ENCODE measurements at places on chromosomes 1 and 21.
A peak's percentile ranks its signal among the peaks of the same experiment; 100 is the strongest.

- peak; percentile 51 for DNase-seq
Measured at GRCh38 chr1:229408458-229409037, 25.3 kb downstream of the ACTA1 start.

- no peak for DNase-seq
Measured at GRCh38 chr1:53603431-53603830, 135.5 kb downstream of the GLIS1 start.

DNA sequence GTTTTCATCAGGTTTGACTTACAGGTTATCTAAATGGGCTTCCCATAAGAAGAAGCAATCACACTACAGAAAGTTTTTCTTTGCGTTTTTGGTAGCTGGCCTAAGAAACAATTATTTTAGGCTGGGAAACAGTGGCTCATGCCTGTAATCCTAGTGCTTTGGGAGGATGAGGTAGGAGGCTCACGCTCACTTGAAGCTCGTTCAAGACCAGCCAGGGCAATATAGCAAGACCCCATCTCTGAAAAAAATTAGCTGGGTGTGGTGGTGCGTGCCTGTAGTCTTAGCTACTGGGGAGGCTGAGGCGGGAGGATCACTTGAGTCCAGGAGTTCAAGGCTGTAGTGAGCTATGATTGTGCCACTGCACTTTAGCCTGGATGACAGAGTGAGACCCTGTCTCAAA lies 1.6 kb upstream of the REN start:
- DNase-seq: no peak

GRCh38 chr1:209412036-209412435 lies 171.5 kb upstream of the CAMK1G start:
- DNase-seq: no peak

DNA sequence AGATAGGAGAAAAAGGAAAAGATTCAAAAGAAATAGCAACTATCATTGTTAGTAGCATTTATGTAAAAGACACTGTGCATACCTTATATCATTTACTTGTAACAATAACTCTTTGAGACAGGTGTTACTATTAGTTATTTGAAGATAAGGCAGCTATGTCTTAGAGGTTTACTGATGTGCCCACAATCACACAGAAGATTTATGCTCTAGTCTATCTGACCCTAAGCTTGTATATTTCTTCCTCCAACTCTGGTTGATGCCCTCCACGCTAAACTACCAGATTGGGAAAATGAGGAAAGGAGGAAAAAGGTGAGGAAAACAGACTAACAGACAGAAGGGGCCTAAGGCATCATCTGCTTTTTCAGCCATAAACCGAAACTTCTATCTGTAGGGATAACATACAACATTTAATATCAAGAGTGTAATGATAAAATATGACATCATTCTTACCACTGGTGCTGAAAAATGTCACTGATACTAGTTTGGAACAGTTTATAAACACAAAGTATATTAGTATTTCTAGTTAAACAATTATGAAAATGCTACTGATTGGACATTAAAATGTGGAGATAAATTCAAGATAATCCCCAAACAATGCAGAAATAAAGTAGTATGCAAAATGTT lies 5.1 kb downstream of the COLGALT2 start:
- DNase-seq: no peak

DNA sequence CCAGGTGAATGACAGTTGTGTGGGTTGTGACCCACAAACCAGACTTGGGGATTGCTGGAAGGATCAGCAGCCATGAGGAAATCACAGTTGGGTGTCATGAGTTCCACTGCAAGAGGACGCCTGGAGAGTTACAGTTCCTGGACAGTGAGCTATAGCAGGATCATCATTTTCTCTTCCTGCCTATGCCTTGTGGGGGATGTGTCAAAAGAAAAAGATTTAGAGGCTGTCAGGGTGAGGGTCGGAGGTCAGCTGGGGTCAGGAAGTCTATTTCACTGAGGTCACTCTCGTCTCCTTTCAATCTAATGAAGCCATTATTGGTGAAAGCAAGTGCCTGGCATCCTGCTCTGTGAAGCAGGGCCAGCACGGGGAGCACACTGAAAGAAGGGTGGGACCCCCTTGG lies 7.0 kb upstream of the LIN28A start:
- no peak for DNase-seq

DNA sequence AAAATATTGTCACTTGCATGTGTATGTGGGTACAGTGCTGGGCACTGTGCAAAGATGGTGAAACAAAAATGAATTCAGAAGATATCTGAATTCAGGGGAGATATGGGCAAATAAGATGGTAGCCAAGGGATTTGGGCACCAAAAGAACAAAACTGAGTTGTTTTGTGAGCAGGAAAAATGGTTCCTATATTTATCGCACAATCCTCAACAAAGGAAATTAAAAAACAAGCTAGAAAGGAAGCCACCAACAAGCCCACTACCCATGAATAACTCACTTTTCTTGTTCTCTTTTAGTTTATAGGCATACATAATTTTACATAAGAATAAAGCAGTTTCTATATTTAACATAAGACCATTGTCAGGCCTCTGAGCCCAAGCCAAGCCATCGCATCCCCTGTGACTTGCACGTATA lies 40.7 kb upstream of the VASH2 start:
- DNase-seq: no peak

DNA sequence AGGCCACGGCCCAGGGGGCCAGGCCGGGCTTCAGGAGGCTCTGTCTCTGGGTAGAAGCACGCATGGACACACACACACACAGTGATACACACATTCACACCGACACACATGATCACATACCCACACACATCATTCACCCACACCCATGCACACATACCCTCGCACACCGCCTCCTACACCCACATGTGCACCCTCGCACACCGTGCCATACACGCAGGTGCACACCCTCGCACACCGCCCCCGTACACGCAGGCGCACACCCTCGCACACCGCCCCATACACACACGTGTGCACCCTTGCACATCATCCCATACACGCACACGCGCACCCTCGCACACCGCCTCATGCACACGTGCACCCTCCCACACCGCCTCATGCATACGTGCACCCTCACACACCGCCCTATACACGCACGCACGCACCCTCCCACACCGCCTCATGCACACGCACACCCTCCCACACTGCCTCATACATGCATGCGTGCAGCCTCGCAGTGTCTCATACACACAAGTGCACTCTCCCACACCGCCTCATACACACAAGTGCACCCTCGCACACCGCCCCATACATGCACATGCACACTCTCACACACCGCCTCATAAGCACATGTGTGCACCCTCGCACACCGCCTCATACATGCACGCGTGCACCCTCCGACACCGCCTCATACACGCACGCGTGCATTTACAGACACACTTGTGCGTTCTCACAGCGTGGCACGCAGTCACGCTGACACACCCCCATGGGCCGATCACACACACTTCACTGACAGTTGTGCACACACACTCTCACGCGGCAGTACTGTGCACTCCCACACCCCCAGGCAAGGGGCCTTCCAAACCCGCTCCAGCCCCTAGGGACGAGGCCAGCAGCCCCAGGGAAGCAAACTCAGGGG lies 128.1 kb downstream of the SIK1 start:
- DNase-seq: no peak

DNA sequence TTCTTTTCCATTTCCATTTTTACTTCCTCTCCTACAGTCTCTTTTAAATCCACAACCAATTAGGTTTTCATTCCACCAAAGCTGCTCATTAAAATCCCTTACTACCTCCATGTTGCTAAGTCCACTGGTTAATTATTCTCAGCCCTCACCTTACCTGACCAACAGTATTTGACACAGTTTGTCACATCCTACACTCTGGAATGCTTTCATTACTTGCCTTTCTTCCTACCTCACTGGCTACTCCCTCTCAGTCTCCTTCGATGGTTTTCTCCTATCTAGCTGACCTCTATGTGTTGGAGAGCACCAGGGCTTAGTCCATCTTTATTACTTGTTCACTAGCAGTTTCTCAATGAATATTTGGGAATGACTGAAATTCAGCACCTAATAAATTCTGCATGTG lies 78.6 kb downstream of the NME7 start:
- DNase-seq: no peak

- no peak for DNase-seq
Measured at GRCh38 chr1:75542818-75543570, 67.9 kb downstream of the SLC44A5 start.

GRCh38 chr1:45442272-45442671 lies 48.7 kb downstream of the TESK2 start:
- DNase-seq: no peak

DNA sequence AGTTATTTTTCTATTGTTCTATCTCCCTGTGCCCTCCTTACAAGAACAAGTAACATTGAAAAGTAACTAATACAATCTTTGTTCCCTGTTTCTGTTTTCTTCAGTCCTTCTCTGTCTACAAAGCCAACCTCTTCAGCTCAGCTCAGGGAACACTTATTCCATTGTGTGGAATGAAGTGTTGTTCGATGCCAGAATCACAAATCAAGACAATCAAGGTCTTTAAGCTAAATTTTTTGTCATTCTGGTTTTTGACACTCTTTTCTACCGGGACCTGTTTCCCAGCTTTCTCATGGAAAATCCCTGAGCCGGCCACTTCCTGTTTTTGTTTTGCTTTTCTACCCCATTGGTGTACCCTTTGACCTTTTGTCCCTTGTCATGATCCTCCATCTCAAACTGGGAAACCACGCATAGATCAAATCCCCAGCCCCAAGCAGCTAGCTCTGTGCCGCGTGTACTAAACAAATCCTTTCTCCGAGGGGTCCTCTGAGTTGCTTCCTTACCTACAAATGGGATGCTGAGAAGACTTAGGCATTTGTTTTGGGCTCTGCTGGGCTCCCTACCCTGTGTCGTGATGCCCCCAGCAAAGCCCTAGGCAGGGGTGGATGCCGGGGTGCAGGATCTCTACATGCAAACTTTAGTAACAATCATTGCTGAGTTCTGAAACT lies 141.8 kb downstream of the TOMM20 start:
- DNase-seq: no peak

DNA sequence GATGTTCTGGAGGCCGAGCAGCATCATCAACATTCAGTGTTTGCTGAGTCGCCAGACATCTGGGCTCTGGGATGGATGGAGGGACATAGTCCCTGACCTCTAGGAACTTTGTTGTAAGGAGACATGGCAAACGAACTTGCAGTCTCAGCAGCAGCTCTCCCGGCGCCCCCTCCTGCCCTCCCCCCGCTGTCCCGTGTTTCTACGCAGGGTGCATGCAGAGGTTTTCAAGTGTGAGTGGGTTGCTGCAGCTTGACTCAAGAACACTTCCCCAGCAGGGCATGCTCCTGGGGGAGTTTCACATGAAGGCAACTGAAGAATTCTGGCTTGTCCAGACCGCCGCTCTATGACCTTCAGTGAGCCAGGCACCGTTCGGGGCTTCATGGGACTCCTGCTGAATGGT lies 121.9 kb downstream of the CAMTA1 start:
- no peak for DNase-seq

DNA sequence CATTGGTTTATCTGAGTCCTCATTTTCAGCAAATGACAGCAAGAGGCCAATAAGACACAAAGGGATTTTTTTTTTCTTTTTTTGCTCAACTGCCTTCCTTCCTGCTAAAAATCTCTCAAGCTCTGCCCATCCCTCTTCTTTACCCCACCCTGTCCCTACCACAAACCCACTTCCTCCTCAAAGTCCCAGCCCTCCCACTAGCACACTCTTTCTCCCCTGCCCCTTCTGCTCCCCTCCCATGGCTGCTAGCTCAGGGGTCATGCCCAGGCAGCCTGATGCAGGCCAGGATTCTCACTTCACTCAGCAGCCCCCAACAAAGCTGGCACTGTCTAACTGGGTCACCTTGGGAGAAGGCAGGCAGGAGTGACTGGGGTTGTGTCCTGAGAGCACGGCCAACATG lies 28.8 kb upstream of the PPP2R5A start:
- no peak for DNase-seq

- DNase-seq: no peak
Measured at GRCh38 chr21:29753216-29753615, 186.6 kb downstream of the GRIK1 start.

- no peak for DNase-seq
Measured at GRCh38 chr1:203563291-203563690, 63.3 kb upstream of the ATP2B4 start.

- DNase-seq: peak; percentile 88
Measured at GRCh38 chr1:11893907-11894251, 32.3 kb downstream of the KIAA2013 start.

DNA sequence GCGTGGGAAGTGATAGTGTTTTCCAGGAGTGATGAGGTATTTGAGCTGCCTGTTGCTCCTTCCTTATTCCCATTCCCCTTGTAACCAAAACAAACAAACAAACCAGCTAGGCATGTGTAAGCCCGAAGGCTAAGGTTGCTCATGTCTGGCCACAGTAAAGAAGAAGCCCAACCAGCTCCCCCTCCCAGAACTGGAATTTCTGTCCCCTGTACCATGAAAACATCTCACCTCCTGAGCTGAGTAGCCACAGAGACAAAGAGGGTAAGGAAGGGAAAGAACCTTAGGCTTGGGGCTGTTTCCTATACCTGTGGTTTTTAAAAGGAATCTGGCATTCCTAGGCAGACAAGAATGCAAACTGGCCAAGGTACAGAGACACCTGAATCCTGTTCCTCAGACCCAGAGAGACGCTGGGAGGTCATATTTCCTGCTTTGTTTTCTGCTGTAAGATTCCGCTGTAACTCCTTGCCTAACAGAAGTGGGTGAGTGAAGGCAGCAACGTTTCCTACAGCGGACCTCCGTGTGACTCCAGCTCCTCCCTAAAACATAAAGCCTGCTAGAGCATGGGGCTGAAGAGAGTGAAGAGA lies 41.7 kb upstream of the RAB4A start:
- no peak for DNase-seq

DNA sequence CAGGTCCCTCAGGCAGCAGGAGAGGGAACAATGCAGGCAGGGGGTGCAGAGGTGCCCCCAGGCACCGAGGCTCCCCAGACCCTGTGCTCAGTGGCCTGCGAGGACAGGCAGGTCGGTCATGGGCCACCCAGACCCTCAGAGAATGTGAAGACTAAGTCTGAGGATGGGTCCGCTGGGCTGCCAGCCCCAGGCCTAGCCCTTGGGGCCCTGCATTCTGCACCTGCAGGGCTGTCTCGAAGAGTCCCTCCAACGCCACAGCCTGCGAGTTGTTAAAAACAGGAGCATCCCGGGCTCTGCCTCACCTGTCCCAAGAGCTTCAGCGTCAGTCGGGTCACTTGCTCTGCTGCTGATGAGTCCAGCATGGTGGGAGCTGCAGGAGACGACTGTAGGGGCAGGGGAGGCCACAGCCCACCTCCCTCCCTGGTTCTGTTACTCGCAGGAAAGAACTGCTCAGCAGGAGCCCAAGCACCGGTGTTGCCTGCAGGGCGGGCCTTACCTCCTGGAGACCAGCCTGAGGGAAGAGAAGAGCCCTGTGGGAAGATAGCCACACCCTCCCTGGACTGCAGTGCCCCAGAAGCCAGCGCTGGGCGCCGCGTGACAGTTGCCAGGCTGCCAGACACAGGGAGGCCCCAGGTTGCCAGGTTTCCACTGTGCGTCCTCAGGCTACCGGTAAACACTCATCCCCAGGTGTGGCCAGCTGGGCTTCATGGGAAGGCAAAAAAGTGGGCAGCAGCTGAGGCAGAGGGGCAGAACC lies 5.8 kb downstream of the C21orf58 start:
- DNase-seq: no peak

DNA sequence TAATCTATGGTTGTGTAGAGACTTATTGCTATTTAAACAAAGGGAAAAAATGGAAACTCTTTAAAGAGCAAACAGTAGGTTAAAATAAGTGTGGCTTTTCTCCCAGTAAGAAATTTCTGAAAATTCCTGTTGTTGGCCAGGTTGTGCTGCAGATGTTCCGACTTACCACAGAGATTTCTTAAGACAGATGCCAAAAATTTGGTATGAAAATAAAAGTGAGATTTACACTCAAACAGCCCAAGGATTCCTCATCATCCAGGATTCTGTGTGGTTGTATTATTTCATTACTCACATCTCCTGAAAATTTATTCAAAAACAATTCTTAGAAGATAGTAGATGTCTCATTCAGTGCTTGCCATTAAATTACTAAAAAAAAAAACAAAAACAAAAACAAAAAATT lies 296.7 kb upstream of the PTBP2 start:
- DNase-seq: no peak

Measured in D341Med (cell line).